Omental fat pad (tissue), 4 donors: ENCODE measurements at places on chromosomes 16 and 17. TPM values are rescaled to one million over a fixed set of nuclear protein-coding genes. Genes with fewer than 3 reads are reported as not detected.

DNA sequence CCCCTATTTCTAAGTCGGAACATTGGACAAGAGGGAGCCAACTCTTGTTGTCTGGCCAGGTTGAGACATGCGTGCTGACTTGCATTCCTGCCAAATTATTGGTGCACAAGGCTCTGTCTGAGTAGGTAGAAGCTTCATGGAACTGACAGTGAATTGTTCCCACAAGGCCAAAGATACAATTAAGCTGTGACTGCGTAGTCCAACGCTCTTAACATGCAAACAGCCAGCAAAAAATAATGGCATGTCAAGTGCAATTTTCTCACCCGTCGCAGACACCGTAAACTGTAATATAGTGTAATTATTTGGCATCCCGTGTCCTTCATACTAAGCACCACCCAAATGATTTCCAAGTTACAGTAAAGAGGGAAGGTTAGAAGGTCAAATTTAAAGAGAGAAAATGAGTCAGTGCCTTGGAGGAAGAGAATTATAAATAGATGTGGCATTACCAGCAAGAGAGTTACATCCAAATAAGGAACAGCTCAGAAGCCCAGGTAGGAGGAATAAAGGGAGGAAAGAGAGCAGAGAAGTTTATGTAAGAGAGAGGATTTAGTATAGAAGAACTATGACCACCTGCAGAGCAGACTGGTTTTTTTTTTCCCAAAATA, 21.8 kb downstream of the CDH8 start:
- DNase-seq: no peak

GRCh38 chr16:54842743-54843423, 87.8 kb upstream of the IRX5 start:
- no peak for DNase-seq

GRCh38 chr16:84180519-84181140, 6.2 kb downstream of the TAF1C start:
- DNase-seq: no peak

DNA sequence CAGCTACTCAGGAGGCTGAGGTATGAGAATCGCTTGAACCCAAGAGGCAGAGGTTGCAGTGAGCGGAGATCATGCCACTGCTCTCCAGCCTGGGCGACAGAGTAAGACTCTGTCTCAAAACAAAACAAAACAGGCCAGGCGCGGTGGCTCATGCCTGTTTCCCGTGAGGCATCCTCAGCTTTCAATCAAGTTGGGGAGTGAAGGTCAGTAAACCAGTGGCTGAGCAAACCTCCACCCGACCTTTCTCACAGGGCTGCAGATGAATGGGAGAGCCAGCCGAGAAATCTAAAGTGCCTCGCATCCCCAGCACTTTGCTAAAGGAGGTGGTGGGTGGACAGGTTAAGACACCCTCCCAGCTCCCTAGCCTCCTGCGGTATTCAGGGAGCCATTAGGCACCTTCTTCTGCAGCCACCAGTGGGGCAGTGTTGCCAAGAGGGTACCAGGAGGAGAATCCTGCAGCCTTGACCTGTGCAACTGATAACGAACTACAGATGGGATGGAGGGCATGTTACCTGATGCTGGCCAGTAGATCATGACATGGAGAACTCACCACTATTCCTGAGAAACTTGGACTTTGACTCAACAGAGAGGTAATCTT, 59.0 kb downstream of the KPNA2 start:
- no peak for DNase-seq

DNA sequence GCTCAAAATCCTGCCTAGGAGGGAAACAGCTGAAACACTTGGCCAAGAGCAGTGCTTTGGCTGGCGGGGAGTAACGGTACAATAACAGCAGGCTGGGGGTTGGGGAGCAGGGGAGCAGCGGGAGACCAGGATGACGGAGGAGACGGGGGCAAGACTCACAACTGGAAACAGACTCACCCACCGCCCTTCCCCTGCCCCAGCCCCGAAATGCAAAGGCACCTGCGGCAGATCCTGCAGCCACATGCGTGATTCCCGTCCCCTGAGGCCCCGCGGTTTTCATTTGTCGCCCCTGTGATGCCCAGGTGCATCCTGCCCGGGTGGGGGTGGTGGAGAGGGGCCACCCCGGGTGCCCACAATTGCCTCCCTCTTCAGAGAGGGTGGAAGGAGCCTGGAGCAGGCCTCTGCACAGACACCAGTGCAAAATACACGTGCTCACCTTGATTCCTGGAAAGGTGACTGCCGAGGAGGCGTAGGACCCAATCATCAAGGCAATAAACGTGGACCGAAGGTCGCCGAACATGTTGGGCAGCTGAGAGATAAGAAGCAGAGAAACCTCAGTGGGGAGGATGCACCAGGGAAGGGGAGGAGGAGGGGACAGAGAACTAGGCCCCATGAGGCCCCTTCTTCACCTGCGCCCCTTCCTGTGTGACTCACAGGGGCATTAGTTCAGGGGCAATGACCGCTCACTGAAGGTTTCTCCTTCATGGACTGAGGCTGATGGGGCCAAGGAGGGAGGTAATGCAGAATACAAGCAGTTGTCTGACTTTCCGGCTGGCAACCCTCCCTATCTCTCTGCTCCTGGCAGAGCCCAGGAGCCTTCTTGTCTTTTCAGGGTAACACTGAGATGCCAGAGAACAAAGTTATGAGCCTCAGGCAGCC, 30.4 kb upstream of the PITPNA start:
- no peak for DNase-seq

DNA sequence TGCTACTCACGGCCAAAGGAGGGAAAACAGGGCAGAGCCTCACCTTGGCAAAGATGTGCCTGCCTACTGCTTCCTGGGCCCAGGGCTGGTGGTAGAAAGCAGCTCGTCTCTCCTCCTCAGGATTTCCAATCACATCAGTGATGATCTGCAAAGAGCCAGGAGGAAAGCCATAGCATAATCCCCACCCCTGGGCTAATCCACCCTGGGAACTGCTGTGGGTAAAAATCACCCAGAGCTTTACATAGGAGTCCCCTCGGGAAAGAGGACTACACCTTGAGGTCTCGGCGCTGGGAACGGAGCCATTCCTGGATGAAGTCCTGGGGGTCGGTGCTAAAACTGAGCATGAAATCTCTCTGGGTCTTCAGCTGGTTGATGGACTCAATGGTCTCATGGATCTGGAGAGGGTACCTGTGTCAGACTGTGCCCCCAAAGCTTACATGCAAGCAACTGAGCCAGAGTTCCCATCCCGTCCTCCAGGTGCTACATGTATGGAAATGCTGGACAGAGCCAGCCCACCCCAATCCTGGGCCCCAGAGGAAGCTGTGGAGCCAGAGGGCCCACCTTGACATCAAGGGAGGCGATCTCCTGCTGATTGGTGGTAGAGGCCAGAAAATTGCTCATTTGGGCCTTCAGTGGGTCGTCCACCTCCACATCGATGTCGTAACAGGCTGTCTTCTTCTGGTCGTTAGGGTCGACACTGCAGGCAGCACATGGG, 5.7 kb upstream of the FTSJ3 start:
- DNase-seq: no peak

The DYNLL2 gene
- total RNA-seq: 19.7 TPM

DNA sequence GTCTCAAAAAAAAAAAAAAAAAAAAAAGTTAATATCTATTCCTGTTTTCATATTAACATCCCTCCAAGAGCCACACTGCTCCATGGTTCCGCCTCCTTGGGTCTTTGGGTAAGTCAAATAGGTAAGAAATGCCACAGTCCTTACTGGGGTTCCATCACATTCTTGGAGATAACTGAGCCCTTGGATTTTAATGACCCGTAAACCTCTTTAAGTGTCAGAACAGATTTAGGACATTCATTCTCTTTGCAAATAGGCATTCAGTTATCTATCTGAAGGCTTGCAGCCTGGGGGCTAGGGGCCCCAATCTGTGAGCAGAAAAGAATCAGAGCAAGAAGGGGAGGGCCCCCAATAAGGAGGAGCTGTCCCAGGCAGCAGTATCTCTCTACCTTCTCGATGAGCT, 28.0 kb downstream of the MYH13 start:
- no peak for DNase-seq

DNA sequence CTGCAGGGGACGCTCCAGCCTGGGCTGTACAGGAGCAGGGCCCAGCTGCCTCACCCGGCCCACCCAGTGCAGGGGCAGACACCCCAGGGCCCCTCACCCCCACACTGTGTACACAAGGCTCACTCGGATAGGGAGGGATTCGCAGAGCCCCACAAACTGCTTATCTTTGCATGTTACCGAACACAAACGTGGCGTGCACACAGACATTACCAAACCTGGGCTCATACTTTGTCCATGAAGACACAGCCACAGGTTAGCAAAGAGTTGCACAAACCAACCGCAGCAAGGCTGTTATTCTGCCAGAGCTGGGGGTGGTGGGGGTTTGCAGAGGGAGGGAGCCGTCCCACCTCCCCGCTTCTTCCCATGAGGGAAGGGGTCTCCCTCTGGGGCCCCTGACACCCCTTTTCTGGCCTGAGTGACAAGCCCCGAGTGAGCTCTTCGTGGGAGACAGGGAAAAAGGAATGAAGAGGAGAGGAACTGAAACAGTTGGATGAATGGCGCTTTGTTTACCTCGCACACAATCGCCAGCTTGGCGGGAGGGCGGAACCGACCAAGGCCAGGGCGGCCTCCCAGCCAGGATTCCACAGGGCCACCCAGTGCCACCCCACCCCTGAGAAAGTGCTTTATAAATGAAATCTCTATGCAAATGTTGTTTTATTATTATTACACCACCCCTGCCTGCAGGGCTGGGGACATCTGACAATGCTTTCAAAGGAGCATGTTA, 434 bp upstream of the CPSF4L start:
- DNase-seq: no peak

DNA sequence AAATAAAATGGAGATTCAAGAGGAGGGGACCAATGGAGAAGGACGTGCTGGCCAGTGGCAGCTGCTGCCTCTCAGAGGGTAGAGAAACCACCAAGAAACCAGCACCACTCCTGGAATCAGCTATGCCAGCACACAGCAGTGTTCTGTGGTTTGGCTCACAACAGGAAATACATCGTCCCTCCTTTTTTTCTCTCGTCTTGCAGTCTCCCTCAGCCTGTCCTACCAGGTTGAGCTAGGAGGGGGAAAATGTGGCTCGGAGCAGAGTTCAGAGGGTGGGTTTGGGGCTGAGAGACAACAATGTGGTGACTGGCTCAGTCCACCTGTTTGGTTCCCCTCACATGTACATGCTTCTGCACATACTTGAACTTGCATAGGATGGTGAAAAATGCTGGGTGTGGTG, 19.9 kb upstream of the SLC16A5 start:
- DNase-seq: no peak

The RNF222 gene
- total RNA-seq: not detected

The VAT1L gene
- total RNA-seq: 0.95 TPM

GRCh38 chr17:65914784-65915342, 277.1 kb downstream of the CEP112 start:
- DNase-seq: no peak

DNA sequence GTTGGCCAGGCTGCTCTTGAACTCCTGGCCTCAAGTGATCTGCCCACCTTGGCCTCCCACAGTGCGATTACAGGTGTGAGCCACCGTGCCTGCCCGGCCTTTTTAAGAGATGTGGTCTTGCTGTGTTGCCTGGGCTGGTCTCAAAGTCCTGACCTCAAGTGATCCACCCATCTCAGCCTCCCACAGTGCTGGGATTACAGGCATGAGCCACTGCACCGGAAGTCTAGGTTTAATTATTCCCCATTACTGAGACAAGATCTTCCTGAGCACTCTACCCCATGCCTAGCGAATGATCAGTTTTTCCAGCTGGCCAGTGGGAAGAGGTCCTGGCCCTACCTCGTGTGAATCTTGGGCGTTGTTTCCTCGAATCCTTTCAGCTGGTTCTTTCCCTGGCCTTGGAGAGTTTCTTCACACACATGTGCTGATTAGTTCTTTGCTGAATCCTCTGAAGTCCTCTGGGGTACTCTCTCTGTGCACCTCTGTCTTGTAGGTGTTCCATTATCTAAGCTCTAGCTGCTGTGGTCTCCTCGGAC, 18.9 kb downstream of the C16orf54 start:
- no peak for DNase-seq

- DNase-seq: no peak
These were observed 3.0 kb downstream of the ICAM2 start for GRCh38 chr17:64017381-64017980.

DNA sequence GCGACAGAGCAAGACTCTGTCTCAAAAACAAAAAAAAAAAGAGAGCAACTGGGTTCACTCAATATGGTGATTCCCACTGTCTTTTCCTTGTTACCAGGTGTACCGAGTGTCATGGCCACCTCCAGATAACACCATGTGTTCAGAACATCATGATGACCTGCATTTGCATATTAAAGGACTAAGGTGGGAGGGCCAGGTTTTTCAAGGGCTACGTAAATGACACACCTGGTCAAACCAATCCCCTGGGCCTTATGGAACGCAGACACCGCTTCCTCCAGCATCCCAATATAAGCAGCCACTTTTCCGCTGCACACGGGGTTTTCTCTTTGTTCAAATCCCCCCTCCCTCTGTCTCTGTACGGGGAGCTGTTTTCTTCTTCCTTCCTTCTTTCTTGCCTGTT, 29.3 kb downstream of the WSCD1 start:
- DNase-seq: no peak

The PRDM7 gene
- total RNA-seq: not detected

DNA sequence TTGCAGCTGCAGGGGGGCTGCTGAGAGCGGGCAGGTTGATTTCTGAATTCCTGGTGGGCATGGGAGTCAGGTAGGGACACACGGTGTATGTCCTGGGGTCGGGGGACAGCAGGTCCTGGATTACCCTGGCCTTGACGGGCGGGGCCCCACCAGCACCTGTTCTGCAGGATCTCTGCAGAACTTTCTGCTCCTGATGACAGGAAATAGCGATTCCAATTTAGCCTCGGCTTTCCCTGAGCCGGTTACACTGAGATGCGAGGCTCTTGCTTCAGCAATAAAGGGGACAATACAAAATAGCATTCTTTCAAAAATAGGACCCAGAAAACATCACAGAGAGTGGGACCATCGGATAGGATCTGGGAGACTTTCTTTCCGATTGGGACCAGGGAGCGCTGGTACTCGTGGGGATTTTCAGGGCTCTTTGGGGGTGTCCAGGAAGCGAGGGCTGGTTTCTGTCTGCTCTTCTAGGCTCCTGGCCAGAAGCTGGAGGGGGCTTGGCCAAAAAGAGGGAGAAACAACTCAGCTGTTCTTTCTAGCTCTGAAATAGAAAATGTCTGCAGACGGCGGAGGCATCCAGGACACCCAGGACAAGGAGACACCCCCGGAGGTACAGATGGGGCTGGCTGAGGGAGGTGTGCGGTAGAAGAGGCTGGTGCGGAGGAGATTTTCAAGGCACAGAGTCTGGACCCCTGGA, 642 bp downstream of the ZNF205 start:
- no peak for DNase-seq
